ENCODE measurements at places on chromosomes 4 and X.

DNA sequence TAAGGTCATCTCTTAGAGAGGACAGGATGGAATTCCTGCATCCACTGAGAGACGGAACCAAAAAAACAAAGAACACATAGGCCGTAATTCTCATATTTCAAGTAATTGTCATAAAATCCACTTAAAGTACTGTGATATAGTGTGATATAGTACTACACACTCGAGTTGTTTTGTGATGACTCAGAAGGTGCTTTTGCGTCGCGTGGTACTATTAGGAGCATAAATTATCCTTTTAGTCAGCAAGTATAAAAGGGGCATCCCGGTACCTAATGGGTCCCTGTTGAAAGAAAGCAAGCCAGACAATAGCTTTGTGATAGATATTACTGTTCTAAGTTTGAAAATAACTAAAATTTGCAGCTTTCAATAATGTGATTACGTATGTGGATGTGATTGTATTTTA lies 55.3 kb downstream of the GPR143 start:
- no peak for DNase-seq

DNA sequence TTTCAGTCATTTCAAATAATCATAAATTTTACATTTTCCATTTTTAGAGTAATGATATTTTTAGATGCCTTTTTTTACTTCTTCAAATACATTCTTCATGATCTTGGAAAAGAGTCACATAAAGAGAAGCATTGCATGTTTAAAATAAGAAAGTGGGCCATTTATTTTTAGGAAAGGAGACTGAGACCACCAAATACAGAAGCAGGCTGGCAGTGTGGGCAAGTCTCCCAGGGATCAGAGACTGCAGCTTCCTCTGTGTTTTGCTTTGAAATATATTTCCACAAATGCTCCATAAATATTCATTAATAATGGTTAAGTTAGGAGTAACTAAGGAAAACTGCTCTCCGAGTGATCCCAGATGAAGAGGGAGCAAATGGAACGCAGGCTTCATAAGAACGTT lies 276.7 kb downstream of the DCTD start:
- DNase-seq, result no peak

DNA sequence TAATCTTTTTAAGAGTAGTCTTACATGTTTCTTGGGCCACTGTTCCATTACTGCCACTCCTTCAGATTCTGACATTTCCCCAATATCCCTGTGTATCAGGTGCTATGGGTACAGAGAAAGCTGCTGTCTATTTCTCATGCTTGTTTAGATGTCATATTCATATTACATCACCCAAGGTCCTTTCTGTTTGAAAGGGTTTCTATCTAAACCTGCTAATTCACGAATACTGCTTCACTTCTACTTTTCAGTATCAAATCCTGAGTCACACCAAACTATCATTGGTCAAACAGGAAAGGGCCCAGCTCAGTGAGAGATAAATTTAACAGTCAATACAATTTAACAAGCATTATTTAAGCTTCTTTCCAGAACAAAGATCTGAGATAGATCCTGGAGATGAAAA lies 241.4 kb downstream of the UGT8 start:
- DNase-seq, result no peak

GRCh38 chrX:70129816-70130215 lies 3.4 kb upstream of the IGBP1 start:
- DNase-seq, result no peak

DNA sequence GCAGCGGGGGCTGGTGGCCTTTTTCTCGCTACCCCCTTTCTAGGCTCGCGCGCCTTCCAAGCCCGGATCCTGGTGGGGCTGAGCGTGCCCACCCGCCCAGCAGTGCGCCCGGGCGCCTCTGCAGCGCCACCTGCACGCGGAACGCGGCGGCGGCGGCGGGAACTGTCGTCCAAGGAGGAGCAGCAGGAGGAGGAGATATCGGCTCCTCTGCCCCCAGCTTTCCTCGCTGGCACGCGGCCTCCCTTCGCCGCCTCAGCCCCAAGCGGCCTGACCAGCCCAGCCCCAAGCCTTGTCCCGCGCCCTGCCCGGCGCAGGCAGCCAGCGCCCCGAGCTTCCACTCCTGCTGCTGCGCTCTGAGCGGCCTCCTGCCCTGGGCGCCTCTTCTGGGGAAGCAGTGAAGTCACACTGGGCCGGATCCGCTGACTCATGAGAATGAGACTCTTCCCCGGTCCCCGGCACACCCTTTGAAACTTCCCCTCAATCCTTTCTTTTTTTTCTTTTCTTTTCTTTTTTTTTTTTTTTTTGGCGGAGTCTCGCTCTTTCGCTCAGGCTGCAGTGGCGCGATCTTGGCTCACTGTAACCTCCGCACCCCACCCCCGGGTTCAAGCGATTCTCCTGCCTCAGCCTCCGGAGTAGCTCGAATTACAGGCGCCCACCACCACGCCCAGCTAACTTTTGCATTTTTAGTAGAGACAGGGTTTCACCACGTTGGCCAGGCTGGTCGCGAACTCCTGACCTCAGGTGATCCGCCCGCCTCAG lies 10.6 kb upstream of the ELF4 start:
- DNase-seq, result peak; percentile 53

GRCh38 chr4:183180096-183180495 lies 81.0 kb downstream of the WWC2 start:
- DNase-seq, result peak; percentile 37

DNA sequence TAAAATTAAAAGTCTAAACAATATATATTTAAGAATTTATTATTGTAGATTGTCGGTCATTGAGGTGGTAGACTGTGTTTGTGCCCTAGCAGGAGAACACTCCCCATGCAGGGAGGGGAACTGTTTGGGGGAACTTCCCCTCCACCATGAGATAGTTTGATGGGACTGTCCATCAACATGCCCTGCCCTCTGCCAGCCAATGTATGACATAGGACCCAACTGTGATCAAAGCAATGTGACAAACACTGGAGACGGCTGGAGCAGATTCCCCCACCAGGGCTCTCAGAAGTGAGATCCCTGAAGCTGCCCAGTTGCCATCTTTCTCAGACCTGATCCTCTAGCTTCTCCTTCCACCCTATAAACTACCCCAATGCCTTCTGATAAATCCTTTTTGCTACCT lies 44.9 kb downstream of the SH3KBP1 start:
- no peak for DNase-seq

DNA sequence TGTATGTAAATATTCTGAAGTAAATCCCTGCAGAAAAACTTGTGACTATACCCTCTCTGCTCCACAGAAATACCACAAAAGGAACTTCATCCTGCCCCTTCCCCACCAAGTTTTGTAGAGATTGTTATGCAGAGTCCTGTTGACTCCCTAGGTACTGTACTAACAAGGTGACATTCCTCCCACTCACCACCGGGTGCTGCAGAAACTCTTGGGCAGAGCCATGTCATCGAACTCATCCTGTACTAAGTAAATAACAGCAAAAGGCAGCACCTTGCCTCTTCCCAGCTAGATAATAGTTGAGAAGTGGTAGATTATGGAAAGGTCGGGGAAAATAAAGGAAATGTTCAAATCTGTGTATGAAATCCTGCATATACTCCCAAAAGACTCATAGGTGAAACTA lies 233.3 kb downstream of the STPG2 start:
- no peak for DNase-seq

Measured in fibroblast of skin of left quadriceps (primary cell).